ENCODE measurements at places on chromosomes 16 and 17.
A peak's percentile ranks its signal among the peaks of the same experiment; 100 is the strongest.

DNA sequence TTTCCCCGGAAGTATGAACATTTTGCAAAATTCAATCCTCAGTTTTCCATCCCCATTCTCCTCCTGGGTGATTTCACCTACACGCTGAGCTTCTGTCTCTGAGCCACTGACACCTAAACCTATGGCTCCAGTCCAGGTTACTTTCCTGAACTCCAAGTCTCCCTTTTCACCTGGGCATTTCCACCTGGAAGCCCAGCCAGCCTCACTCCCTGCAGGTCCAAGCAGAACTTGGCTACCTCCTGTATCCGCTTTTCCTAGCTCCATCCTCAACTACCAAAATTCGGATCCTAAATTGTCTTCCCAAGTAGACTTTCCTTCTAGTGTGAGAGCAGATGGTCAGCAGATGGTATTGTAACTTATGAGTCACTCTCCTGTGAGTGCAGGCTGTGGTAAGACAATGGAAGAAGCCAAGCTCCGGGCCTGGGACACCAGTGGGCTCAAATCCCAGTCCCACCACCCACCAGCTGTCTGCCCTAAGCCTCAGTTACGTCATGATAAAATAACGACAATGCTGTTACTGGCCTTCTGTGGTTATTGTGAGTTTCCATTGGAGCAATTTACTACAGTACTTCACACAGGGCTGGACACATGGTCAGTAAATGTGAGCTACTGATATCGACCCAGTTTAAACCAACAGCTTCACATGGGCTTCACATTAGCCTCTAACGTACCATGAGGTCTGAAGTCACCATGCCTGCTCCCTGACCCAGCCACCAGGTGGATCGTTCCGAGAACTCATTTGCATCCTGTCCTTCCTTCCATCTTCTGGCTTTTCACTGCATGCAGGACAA lies 33.3 kb downstream of the PECAM1 start:
- DNase-seq: no peak

GRCh38 chr17:49455272-49455861 lies 39.7 kb upstream of the NGFR start:
- DNase-seq: no peak

DNA sequence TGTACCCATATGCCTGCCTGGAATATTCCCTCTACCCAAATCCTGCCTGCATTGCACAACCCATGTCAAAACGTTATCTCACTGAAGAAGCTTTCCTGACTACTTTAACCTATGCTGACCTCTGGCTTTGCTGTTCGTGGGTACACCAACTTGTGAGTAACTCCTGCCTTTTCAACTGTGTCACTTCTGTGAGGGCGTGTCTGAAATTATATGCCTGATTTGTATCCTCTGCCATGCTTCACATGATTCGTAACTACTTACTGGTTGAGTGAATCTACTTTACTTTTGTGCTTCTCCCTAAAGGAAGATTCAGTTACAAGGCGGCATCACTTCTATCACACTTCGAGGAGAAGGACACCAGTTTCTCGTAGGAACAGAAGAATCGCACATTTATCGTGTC lies 33.3 kb upstream of the USP43 start:
- DNase-seq: no peak

DNA sequence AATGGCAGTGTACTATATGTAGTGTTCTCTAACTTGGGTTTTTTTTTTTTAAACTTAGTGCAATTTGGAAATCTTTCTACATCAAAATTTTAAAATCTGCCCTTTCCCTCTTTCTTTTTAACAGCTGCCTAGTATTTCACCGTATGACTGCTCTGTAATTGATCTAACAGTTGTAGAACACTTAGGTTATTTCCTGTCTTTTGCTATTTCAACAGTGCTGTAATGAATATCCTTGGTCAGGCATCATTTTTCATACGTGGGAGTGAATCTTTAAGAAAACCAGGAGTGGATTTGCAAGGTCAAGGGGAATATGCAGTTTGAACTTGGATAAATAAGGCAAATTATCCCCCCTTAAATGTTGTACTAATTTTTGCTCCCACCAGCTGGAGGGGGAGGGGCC lies 3.8 kb downstream of the NLRC5 start:
- no peak for DNase-seq

GRCh38 chr16:8567355-8568230 lies 22.7 kb downstream of the TMEM114 start:
- DNase-seq: peak; percentile 60

DNA sequence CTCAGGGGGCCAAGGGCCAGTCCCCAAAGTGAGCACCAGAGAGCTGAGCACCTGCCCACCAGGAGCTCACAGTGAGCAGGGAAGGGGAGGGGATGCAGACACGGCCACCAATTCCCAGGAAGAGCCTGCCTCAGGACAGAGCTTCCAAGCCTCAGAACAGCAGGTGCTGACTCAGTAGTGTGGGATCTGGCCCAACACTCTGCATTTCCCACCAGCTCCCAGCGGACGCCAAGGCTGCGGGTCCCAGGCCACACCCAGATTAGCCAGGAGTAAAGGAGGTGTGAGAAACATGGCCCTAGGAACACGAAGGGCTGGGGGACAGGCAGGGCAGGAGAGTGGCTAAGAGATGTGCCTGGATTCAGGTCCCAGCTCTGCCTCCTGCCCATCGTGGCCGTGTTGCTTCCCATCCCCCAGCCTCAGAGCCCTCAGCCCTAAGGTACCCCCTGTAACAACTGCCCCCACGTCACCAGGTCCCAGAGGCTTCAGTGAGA lies 28.4 kb upstream of the EIF1 start:
- DNase-seq: no peak

- DNase-seq: no peak
Measured at GRCh38 chr16:3066440-3066748, 954 bp downstream of the IL32 start.

- no peak for DNase-seq
Measured at GRCh38 chr17:74455821-74456220, 10.6 kb upstream of the CD300A start.

GRCh38 chr16:84851192-84852127 lies 31.7 kb downstream of the CRISPLD2 start:
- DNase-seq: no peak

DNA sequence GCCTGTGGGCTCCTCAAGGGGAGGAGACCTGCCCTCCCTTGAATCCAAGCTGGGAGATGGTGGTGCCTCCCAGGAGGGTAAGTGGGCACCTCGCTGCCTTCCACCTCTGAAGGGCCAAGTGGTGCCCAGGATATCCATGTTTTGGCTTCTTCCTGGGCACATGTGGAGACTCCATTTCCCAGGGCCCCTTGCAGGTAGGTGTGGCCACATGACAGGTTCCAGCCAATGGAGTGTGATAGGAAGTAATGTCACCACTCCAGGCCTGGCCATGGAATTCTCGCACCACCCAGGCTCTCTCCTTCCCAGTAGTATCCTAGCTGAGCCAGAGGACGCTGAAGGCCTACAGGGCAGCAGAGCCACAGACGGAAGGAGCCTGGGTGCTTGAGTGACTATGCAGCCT lies 17.6 kb upstream of the PEMT start:
- no peak for DNase-seq

- DNase-seq: no peak
Measured at GRCh38 chr17:11499881-11500280, 98.4 kb upstream of the DNAH9 start.
